ENCODE measurements at places on chromosomes 12 and 14.

GRCh38 chr12:16495196-16495595, 110.8 kb downstream of the LMO3 start:
- DNase-seq, result no peak

- DNase-seq, result no peak
Observed at GRCh38 chr12:117842630-117843029, 126.2 kb downstream of the KSR2 start.

DNA sequence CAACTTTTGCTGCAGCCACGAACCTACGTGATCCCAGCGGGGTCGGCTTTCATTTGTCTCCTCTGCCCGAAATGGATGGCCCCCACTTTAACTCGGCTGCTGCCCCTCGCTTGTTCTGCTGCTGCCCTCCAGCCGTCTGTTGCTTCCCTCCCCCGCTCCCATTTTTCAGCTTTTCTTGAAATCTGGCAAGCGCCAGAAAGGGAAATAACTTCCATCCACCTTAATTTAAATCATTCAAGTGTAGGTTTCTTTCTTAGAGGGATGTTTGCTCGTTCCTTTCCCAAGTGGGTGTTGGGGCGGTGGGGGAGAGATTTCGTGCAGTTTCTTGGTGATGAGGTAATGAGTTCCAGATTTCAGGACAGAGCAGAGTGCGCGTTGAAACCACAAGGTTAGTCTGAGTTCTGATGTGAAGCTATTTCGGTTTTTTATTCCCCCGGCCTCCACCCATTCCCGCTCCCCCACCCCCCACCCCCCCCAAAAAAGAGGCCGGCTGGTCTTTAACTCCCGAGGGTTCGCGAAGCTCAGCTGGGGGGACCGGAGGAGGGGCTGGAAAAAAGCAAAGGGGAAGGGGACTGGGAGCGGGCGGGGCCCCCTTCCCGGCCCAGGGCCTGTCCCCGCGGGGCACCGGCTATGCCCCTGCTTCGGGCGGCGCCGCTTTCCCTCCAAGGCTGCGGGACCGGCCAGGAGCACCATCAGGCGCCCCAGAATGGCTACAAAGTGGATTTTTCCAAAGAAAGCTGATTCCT, 2.2 kb upstream of the ZFP36L1 start:
- DNase-seq, result peak; percentile 65

DNA sequence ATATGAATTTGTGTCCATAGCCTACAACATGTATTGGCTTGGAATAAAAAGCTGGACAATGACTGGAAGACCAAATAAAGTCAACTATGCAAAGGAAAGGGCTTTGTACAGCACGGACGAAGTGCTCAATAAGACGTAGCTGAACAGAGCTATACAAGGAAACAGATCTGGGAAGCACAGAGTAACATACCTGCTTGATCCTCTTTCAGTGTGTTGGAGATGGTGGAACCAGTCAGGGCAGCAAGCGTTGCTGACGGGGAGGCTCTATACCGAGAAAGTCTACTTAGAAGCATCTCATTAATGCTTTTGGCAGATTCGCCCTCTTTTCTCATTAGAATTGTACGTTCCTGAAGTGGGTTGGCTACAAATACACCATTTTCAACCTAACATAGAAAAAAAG, 99.3 kb downstream of the HECTD4 start:
- DNase-seq, result no peak

DNA sequence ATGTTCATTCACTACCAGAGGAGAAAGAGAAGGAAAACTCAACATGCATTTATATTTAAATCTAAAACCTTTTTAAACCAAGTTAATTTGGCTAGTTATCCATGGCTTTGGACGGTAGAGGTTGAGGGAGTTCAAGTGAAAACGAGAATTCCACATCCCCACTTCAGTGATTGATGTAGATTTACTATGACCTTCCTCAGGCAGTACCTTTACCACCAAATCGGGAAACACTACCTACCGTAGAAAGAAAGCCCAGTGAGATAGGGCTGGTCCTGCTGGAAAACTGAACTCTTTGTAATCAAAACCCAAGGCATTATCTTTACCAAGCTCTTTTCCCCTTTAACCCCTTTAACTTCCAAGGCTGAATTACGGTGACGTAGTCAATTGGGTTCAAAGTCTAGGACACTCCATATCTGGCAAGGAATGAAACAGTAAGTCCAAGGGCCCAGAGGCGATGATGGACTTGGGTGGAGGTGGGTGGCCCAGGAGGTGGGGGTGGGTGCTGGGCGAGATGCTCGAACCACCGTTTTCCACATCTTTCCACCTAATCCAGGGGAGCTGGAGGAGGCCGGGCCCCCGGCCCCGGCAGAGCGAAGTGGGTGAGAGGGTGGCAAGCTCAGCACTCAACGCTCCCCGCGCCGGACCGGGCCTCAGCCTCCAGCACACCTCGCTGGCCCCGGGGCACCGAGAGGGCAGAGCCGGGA, 618 bp downstream of the SEC23A start:
- DNase-seq, result no peak

GRCh38 chr14:21072781-21073339, 2.8 kb downstream of the ARHGEF40 start:
- DNase-seq, result no peak

GRCh38 chr12:26028953-26029735, 70.7 kb downstream of the RASSF8 start:
- DNase-seq, result peak; percentile 66

DNA sequence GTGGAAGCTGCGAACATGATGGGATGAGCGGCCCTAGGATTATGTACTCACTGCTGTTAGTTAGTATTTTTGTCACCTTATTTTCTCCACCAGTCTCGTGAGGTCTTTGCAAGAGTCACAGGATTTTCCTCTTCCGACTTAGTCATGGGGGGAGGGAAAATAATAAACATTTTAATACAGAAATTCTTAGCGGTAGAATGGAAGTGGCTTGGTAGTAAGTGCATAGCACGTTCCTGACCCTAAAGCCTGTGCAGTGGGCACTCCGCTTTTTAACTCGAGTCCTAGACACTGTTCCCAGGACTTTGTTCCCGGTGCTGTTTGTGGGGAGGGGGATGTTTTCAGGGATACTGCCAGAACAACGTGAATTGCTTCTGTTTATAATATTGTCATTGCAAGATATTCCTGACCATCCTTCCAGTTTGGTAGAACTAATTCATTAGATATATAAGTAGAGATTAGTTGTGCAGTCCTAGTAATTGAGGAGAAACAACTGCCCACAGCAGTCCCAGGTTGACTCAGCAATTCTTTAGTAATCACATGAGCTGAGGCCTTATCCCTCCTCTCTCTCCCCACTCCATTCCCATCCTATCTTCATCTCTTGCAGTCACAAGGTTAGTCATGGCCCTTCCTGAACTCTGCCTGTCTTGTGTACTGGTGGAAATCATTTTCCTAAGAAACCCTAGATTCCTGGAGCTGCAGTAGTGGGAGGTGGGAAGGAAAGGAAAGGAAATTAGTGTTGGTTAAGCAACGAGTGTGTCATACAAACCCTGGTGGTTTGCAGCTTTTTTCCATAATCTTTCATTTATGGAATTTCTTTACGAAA, 799 bp downstream of the SLC38A6 start:
- peak; percentile 42 for DNase-seq

DNA sequence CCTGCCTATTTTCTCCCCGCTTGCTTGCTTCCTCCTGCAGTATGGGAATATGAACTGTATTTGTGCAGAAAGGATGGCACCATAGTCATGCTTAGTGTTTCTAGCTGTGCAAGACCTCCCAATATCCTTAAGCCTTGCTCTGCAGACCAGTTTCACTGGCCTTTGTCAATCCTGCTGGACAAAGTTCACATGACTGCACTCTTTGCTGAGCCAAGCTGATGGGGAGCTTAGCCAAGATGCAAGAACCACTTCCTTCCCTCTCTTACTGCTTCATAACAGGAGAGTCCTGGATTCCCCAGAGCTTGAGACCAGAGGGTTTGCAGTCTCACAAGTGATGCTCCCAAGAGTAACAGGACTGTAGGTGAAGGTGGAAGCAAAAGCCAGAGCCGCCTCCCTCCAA, 3.8 kb downstream of the ASIC1 start:
- DNase-seq, result no peak

DNA sequence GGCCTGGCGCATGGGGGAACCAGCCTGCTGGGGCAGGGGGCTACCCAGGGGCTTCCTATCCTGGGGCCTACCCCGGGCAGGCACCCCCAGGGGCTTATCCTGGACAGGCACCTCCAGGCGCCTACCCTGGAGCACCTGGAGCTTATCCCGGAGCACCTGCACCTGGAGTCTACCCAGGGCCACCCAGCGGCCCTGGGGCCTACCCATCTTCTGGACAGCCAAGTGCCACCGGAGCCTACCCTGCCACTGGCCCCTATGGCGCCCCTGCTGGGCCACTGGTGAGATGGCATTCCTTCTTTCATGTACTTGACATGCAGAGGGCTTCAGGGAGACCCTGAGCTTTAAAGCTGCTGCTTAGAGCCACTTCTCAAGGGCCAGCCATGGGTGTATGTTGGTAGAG, 9.0 kb downstream of the LGALS3 start:
- no peak for DNase-seq

GRCh38 chr14:92832137-92832700, 38.1 kb downstream of the GOLGA5 start:
- no peak for DNase-seq

DNA sequence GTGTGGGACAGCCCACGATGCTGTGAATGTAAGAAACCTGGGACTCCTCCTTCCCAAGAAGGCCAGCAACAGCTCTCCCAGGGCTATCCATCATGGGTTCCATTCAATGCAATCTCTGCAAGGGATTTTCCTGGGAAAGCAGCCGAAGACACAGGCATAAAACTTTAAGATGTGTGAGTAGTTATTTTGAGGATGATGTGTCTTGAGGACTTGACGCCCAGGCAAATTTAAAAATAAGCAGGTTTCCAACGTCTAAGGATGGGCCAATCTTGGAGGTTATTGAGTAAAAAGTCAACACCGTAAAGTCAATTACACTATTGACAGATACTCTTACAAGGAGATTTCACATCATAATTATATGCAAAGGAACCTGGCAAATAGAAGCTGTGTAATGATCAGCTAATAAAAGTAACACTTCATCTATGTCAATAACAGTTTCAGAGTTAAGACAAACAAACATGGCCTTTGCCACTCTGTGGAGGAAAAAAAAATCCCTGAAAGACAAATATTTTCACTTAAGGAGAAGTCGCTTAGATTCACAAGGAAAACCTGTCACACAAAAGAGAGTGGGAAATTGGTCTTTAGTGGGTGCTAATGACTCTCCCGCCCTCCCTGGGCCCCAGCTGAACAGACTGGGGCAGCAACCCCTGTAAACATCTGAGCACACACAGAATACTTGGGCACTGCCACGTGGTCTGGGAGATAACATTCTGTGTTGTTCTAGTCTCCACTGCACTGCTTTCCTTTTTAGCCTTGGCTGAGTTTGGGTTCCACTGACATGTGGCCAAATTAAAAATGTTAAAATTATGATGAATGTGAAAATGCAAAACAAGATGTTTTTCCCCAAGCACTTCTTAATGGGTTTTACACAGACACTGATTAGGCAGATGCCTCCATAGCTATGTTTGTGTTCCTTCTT, 240.9 kb downstream of the FOXN3 start:
- no peak for DNase-seq

DNA sequence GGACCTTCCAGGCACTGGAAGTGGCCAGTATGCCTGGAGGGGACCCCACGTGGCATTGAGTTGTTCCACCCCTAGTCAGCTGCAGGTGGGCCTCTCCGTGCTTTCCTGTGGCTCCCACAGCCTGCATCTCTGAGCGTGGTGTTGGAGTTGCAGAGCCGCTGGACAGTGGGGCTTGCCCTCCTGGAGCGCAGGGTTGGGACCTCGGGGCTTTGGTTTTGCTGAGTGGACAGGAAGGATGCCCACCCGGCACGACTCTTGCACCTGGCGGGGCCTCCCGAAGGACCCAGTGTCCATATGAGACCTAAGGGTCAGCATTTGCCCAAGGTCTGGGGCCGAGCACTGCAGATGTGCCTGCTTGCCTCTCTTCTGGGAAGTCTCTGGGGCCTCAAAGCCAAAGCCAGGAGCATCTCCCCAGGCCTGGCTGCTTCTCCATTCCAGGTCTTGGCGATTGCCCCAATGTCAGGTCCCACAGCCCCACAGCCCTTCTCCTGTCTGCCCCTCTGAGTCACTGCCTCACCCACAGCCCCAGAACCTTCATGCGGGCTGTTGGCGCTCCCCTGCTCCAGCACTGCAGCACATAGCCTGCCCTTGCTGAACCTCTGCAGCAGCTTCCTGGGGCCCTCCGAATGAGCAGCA, 1.5 kb downstream of the PACS2 start:
- no peak for DNase-seq

- DNase-seq, result no peak
Observed at GRCh38 chr12:130127912-130128789, 34.1 kb upstream of the FZD10 start.

DNA sequence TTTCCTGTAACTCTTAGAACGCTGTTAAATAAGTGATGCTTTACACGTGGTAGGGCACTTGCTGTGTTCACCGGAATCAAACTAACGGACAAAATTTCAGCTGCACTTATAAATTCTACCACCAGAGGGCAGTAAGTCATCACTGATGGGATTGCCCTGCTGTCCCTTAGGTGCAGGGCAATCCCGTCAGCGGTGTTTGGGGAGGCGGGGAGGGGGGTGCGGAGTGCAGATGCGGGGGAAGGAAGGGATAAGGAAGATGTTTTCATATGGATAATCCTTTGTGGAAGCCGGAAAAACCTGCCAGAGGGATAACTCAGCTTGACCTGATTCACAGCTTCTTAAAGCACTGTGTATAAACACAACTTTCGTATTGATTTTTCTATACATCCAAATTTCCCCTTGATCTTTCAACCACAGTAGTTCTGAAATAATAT, 21.7 kb upstream of the SLC10A1 start:
- peak; percentile 73 for DNase-seq

DNA sequence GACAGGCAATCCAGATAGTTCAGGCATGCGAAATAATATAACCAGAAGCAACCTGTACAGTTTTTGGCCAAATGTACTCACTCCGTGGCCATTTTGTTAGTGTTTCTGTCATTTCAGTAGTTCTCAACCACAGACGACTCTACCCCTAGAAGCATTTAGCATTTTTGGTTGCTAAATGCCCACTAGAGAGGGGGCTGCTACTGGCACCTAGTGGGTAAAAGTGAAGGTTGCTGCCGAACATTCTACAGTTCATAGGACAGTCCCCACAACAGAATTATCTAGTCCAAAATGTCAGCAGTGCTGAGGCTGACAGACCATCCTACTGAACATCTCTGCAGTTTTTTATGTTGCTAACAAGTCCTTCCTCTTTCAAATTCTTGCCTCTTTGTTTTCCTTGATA, 107.4 kb downstream of the TSHR start:
- DNase-seq, result no peak

DNA sequence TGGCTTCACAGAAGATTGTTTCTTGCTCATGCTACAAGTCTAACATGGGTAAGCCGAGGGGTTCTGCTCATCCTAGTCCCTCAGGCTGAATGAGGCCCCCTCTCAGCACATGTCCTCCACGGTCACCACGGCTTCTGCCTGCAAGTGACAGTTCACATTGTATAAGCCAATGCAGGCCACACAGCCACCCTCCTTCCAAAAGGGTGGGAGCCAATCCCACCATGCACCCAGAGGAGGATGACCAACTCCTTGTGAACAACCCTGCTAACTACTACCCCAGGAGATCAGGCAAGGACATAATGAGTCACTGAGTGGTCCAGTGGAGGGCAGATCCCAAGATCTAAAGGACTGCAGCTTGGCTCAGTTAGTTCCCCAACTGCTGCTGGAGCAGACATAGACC, 6.1 kb downstream of the SPRING1 start:
- no peak for DNase-seq

All from SW 1271 (cell line).